ENCODE measurements at places on chromosomes 7 and 10.

GRCh38 chr10:62528441-62528840 lies 154.3 kb downstream of the ZNF365 start:
- no peak for DNase-seq
- H3K4me3 ChIP-seq: no peak overlapping the region
- peaks cover 10% of the 10 kb centered on the region for H3K4me1 ChIP-seq

DNA sequence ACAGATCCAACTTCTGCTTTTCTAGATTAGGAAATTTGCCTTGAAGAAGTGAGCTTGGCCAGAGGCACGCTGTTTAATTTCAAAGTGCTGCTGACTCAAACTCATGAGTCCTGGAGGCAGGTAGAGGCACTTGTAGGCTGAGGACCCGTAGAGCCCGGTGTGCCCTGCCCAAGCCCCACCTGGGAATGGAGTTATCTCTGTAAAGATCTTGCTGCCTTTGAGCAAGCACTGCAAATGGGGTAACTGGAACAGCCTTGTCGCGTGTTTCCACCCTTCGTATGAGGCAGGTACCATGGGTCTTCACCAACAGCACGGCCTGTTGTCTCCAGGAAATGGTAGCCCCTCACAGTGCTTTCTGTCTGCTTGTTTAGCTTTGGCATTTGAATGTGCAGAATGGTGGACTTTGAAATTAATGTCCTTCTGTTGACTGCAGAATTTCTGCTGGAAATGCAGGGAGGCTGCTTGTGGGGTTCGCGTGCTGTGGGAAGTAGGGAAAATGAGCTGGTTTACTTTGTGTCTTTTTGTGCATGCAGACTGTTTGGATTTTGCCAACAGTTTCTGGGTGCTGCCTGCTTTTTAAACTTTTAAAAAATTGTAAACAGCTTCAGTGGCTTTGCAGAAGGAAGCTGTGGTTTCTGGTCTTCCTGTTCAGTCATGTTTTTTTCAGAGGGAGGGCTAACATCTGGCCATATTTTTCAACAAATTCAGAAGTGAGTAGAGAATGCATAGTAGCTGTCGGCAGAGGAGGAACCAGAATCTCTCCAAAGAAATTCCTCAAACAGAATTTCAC lies 27.2 kb downstream of the CCM2 start:
- peak overlapping the region; percentile 63 for H3K27ac ChIP-seq
- H3K4me1 ChIP-seq: peaks cover 4% of the 10 kb centered on the region
- DNase-seq: no peak
- no peaks in the 10 kb centered on the region for H3K27me3 ChIP-seq

DNA sequence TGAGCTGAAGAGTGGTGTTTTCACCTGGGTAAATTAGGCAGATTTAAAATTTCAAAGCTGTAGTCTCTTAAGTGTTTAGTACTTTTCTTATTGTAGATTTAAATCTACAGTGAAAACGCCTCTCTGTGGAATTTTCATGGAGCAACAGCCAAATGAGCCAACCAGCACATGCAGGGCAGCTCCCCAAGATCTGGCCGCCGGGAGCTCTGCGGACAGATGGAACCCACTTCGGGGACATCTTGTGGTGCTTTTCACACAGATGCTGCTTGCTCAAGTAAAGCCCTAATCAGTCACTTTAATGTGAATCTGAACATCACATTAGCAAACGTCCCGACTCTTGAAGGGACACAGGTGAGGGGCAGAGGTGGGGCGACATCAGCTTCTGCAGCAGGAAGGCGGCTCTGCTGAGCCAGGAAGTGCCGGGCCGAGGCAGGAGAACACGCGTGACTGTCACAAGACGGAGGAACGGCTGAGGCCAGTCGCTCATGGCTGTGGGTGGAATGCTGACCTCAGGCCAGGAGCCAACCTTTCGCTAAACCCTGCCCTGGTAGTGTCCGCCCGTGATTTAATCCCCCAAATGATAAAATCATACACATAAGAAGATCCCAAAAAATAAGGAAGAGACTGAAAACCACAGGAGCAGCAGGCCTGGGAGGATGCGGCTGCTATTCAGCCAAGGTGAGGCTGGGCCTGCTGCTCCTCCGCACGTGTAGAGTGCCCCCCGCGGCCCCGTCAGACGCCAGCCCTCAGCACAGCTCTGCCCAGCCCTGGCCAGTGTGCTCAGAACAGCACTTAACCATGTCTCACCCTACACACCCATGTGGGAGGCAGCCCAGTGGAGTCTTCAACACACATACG lies 256.8 kb downstream of the ZMYND11 start:
- H3K4me3 ChIP-seq: no peak overlapping the region
- H3K36me3 ChIP-seq: no peaks in the 10 kb centered on the region
- no peaks in the 10 kb centered on the region for H3K27me3 ChIP-seq
- no peak for DNase-seq

GRCh38 chr7:83306502-83306901 lies 143.8 kb upstream of the PCLO start:
- no peak for DNase-seq
- no peaks in the 10 kb centered on the region for H3K36me3 ChIP-seq
- no peak overlapping the region for H3K27ac ChIP-seq
- H3K4me1 ChIP-seq: no peaks in the 10 kb centered on the region
- H3K27me3 ChIP-seq: no peaks in the 10 kb centered on the region

GRCh38 chr7:130950741-130951140 lies 216.7 kb upstream of the KLF14 start:
- H3K4me3 ChIP-seq: no peak overlapping the region
- no peaks in the 10 kb centered on the region for H3K27me3 ChIP-seq
- no peaks in the 10 kb centered on the region for H3K36me3 ChIP-seq

DNA sequence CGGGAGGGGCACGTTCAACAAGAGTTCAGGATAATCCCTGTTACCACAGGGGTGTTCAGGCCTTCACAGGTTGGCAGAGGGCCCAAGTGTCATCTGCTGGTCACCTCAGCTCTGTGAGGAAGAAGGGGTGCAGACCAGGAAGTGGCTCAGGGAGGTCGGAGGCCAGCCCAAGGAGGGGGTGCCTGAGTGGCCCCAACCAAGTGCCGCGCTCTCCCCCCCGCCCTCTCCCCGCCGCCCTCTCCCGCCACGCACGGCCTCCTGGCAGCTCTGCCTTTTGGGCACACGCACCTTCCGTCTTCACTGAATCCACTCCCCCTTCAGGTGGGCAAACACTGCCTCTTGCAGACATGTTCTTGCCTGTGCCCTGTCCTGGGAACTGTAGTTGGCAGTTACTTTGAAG lies 245.2 kb downstream of the PAXIP1 start:
- peaks cover 7% of the 10 kb centered on the region for H3K27me3 ChIP-seq
- H3K36me3 ChIP-seq: peaks cover 72% of the 10 kb centered on the region
- H3K4me3 ChIP-seq: no peak overlapping the region
- no peaks in the 10 kb centered on the region for H3K4me1 ChIP-seq

DNA sequence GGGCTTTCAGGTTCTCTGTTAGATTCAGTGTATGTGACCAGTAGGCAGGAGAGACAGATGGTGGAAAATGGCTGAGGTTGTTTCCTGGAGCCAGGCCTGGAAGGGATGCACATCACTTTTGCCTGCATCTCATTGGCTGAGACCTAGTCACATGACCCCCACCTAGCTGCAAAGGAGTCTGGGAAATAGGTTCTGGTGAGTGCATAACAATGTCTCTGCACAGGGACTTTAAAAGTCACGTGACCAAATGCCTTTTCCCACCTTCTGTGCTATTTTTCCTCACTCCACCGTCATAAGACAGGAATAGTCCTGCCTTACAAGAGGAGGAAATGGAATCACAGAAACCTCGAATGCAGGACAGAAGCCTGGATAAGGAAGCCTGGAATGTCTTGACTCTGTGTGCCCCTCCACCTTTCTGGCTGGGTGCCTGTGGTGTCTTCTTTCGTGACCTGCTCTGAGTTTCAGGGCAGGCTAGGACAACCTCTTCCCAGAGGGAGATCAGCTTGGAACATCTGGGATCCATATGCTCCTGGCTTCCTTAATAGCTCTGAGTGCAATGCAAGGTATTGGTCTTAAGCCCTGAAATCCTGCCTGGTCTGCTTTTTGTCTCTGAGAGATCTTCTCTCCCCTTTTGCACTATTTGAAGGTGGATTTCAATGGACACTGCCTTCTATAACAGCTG lies 139.9 kb upstream of the ZNF438 start:
- DNase-seq: no peak
- no peaks in the 10 kb centered on the region for H3K4me1 ChIP-seq
- no peak overlapping the region for H3K27ac ChIP-seq
- H3K27me3 ChIP-seq: no peaks in the 10 kb centered on the region

DNA sequence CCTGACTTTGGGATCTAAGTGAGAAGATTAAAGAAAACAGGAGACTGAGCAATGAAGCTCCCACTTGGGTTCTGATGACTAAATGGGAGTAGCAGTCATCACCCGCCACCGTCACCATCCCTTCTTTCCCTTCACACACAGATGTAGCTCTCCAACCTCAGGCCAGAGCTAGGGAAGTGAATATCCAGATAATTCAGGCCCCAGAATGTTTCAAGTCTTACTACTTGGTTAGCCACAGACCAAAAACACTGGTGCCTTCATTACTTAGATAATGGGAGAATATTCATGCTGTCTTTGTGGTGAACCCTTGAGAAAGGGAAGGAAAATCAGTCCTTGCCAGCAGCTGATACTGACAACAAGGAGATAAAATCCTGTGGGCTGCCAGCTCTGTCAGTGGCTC lies 100.7 kb downstream of the OSBPL3 start:
- peaks cover 71% of the 10 kb centered on the region for H3K4me1 ChIP-seq
- peak overlapping the region; percentile 50 for H3K27ac ChIP-seq
- DNase-seq: no peak
- 0 out of 2 replicates have a peak overlapping the region, but pooled peaks have one; percentile 41 for H3K4me3 ChIP-seq
- no peaks in the 10 kb centered on the region for H3K27me3 ChIP-seq

- H3K4me3 ChIP-seq: no peak overlapping the region
- no peaks in the 10 kb centered on the region for H3K27me3 ChIP-seq
- H3K4me1 ChIP-seq: peaks cover 8% of the 10 kb centered on the region
- no peaks in the 10 kb centered on the region for H3K36me3 ChIP-seq
- DNase-seq: no peak
These were observed 233.1 kb upstream of the IGFBP3 start for GRCh38 chr7:46153951-46154787.

DNA sequence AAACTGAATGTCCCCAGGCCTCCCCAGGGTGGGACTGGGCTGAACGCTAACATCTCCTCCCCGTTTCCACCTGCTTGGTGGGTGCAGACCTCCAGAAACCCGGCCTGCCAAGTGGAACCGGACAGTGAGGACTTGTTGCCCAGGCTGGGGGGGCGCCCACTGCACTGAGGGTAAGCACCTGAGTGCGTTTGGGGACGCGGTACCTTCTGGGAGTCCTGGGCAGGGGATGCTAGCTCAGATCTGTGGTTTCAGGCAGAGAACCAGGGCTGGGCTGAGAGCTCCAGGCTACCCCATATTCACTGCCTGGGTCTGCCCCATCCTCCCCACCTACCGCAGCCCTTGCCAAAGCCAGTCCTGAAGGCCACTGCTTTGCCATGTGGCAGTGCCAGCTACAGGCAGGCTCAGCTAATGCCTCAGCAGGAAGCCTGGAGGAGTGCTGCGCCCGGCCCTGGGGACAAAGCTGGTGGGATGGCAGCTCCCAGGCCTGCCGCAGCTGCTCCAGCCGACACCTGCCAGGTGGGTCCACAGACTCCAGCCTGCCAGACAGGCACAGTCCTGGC lies 3.5 kb upstream of the ZNF467 start:
- no peak overlapping the region for H3K27ac ChIP-seq
- DNase-seq: no peak
- H3K4me1 ChIP-seq: peaks cover 7% of the 10 kb centered on the region
- H3K4me3 ChIP-seq: no peak overlapping the region

- H3K27me3 ChIP-seq: peaks cover 23% of the 10 kb centered on the region
- no peak overlapping the region for H3K4me3 ChIP-seq
- H3K27ac ChIP-seq: no peak overlapping the region
- peaks cover 13% of the 10 kb centered on the region for H3K4me1 ChIP-seq
- H3K36me3 ChIP-seq: no peaks in the 10 kb centered on the region
These were observed 23.2 kb upstream of the ZNF32 start for GRCh38 chr10:43671659-43672531.

DNA sequence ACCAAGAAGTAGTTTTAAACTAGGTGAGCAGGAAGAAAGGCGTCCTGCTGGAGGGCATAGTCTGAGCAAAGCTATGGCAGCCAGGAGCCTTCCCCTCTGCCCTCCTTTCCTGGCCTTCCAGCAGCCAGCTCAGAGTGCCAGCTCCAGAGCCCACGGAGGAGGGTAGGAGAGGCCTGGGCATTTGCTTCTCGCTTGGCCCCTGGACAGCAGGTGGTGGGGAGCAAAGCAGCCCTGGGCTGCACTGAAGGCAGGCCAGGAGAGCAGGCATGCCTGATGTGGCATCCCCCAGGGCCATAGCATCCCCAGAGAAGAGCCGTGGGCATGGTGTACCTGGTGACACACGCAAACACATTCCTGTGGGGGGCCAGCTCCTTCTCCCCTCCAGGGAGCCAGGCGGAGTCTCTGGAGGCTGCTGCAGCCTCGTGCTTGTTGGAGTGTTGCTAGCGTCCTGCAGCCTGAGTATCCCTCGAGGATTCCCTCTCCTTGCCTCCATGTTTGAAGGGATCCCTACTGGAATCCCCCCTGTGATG lies 43.9 kb downstream of the CDH23 start:
- no peak for DNase-seq
- H3K27ac ChIP-seq: no peak overlapping the region
- H3K27me3 ChIP-seq: no peaks in the 10 kb centered on the region
- no peaks in the 10 kb centered on the region for H3K36me3 ChIP-seq

DNA sequence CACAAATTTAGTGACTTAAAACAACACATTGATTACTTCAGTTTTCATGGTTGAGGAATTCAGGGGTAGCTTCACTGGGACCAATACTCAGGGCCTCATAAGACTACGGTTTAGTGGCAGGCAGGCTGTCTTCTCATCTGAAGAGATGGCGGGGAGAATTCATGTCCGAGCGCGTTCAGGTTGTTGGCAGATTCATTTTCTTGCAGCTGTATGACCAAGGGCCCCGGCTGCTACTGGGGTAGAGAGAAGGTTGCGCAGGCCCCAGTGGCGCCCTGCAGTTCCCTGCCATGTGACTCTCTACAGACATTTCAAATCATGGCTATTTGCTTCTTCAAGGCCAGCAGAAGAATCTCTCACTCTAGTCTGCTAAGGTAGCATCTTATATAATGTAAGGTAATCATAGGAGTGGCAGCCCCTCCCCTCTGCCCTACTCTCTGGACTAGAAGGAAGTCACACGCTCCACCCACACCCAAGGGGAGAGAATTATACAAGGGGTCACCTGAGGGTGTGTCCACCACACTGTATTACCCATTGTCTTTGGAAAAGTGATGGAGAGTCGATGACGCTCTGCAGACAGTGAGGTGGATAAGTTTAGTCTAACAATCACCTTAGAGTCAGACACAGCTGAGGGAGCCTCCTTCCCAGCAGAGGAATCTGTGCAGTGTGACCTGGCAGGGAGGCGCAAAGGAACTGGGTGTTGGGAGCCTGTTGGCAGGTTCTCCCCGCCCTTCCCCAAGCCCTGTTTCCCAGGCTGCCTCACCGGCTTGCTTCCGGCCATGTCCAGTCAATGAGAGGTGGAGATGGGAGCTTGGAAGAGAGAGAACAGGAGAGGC lies 35.7 kb upstream of the PLEKHA1 start:
- no peak overlapping the region for H3K27ac ChIP-seq
- peaks cover 42% of the 10 kb centered on the region for H3K4me1 ChIP-seq
- no peaks in the 10 kb centered on the region for H3K27me3 ChIP-seq
- no peak overlapping the region for H3K4me3 ChIP-seq

DNA sequence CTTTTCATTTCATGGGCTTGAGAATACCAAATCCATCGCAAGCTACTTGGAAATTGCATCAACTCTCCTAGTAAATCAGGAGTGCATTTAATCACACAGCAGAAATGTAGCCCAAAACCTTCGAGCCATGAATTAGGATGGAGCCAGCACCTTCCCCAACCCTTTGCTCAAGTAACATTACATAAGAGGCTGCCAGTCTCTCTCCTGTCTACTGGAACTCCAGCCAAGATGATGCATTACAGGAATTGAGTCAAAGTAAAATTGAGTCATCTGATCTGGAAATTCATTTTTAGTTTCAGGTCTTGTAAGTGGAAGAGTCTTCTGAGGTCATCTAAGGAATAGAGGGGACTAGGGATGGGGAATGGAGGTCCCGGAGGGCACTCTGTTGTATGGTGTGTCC lies 69.7 kb upstream of the FHIP2A start:
- H3K27ac ChIP-seq: no peak overlapping the region
- H3K27me3 ChIP-seq: no peaks in the 10 kb centered on the region
- H3K36me3 ChIP-seq: no peaks in the 10 kb centered on the region
- H3K4me3 ChIP-seq: no peak overlapping the region
